ENCODE measurements at places on chromosomes 16 and 17.

- no peak for DNase-seq
These were observed 11.1 kb downstream of the ITFG1 start for GRCh38 chr16:47449788-47450187.

DNA sequence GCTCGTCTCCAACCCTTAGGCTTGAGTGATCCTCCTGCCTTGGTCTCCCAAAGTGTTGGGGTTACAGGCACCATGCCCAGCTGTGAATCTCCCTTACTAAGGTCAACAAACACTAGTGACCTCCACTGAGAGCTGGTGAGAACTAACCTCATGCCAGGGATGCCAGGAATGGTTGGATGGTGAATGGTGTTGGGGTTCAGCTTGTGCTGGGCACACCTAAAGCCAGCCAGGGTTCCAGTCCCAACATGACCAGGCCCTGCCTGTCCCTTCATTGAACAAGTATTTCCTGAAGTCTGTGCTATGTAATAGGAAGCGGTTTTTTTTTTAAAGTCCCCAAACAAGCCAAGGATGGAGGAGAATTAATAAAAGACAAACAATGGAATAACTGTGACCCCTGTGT lies 56.0 kb upstream of the TOB1 start:
- no peak for DNase-seq

- DNase-seq = peak; percentile 88
These were observed 1.5 kb upstream of the FAAP100 start for GRCh38 chr17:81553616-81554181.

DNA sequence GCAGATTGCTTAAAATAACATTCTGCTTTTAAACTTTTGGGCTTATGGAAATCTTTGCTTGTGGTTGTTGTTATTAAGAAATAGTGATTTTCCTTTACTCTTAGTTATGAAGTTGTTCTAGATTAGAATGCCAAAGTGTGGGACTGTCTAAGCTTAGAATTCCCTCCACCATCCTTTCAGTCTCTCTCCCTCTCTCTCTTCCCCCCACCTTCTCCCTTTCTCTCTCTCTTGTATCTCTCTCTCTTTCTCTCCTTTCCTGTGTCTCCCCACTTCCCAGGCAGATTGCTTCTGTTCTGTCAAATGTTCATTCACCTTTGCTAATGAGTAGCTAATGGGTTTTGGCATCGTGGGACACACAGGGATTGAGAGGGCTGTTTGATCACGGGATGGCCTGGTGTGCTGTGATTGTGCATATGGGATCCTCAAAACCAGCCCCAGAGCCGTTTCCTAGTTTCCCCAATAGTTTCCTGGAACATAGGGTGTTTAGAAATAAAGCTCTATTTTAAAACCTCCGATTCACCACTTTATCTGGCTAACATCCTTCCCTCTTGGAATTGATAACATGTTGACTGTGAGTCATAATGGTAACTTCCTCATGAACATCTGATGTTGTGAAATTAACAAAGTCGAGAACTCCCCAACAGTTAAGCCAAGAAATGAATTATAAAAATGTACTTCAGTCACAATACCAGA lies 502.6 kb downstream of the TMEM114 start:
- DNase-seq = no peak

- DNase-seq = no peak
These were observed 32.4 kb downstream of the COTL1 start for GRCh38 chr16:84585467-84585866.

DNA sequence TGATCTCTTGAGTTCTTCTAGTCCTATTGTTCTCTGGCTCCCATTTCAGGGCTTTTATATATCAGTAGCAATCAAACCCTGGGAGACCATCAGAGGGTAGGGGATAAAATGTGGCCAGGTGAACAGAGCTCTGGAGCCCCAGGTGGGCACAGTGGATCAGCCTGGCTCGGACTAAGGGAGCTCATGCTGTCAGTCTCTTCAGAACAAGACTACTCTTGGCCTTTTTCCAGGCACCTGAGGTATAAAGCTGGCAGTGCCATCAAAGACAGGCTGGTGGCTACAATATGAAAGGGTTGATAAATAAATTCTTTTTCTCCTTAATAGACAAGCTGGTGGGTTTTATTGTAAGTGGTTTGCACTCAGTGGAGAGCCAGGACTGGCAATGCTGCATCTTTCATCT lies 160.0 kb upstream of the CCL2 start:
- DNase-seq = no peak

DNA sequence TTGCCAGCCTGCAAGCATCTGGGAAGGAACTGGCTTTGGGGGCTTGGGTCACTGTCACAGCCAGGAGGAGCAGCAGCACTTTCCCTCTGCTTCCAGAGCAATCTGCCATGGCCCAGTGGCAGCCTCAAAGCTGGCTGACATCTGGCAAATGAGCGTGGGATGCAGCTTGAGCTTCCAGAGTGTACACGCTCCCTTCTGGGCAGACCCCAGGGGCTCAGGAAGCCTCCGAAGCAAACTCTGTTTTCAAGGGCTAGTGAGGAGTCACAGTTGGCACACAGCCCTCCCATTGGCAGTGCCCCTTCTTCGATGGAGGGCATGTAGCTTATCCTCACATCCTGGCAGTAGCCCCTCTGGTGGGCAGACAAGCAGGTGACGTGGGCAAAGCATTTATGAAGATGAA lies 249.6 kb downstream of the ENGASE start:
- no peak for DNase-seq

GRCh38 chr17:48491527-48492273 lies 39.1 kb downstream of the HOXB1 start:
- DNase-seq = no peak

DNA sequence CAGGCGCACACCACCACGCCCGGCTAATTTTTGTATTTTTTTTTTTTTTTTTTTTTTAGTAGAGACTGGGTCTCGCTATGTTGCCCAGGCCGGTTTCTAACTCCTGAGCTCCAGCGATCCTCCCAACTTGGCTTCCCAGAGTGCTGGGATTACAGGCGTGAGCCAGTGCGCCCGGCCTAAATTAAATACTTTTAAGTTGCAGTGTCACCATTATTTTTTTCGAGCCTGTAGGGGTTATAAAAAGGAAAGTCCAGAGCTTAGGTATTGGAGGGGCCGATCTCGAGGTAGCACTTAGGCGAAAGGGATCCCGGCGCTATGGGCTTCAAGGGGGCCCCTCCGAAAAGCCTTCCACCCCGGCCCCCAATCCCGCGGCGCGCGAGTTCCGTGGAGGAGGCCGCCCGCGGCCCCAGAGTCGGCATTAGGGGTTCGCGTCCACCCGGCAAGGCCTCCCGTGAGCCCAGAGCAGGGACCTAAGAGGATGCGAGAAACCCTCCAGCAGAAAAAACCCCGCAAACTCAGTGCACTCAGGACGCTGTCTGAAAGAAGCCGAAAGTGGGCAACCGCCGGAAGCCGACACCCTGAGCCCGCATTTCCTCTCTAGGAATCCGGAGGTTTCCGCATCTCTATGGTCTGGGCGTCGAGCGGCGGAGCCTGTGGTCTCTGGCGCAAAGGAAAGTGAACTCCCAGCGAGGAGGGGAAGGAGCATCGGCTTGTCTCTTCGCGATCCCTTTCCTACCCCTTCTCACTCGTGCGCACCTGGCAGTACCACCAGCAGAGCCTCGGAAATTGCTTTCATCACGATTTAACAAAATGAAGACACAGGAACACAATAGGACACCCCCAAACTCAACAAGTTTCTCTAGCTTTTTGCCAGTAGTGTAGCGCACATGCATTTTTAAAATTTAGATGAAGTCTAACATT lies 14.1 kb upstream of the RGS9 start:
- peak; percentile 84 for DNase-seq

DNA sequence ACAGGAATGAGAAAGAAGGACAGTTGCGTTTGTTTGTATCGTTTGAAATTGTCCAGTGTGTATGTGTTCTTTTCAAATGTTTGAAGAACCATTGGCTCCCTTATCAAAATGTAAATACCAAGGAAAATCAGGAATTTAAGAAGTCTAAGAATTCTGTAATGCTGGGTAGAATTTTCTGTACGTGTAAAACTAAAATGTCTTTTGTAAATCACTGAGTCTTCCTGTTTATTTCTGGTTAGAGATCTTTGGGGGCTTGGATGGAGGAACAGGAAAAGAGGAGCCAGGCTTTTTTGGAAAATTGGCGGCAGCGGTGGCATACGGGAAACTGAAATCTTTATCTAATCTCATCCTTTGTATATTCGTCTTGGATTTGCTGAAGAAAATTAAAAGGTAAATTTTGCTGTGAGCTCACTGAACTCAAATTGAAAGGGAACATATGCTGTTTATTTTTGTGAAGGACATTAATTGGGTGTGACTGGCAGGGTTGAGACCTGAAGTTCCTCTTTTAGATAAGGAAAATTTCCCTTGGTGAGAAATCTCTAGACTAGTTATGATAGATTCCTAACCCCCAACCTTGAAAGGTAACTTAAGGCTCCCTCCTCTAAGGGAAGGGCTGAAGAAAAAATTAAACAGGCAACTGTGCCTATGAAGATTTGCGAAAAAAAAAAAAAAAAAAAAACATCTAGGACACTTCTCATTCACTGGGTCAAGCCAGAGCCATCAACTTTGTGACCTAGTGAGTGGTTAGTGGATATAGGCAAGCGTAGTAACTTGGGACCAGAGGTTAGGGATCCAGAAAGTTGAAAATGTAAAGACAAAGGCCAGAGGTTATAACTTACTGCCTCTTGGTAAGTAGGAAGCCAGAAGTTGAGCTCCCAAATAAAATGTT lies 10.8 kb downstream of the TAT start:
- DNase-seq = no peak

GRCh38 chr16:12529582-12529981 lies 274.1 kb downstream of the CPPED1 start:
- no peak for DNase-seq

DNA sequence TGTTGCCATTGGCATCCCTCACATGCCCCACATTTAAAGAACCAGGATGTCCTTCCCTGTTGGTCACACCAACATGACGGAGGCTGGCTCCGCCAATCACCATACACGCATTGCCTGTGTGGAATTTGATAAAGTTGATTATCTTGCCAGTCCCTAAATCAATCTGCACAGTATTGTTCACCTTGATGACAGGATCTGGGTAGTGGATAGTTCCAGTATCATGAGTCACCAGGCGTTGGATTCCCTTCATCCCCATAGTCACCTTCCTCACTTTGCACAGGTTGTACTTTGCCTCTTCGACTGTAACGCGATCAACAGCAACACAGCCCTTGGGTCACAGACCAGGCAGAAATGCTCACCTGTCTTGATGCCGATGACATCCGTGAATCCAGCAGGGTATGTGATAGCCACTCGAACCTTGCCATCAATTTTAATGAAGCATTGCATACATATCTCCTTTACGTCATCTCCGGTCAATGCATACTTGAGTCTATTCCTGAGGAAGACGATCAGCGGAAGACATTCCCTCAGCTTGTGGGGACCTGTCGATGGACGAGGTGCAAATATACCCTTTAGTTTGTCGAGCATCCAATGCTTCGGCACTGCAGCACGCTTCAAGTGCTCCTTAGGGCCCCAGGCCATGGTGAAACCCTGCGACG lies 14.2 kb downstream of the CTRB2 start:
- DNase-seq = no peak

GRCh38 chr17:72571813-72572396 lies 451.1 kb downstream of the SOX9 start:
- no peak for DNase-seq

DNA sequence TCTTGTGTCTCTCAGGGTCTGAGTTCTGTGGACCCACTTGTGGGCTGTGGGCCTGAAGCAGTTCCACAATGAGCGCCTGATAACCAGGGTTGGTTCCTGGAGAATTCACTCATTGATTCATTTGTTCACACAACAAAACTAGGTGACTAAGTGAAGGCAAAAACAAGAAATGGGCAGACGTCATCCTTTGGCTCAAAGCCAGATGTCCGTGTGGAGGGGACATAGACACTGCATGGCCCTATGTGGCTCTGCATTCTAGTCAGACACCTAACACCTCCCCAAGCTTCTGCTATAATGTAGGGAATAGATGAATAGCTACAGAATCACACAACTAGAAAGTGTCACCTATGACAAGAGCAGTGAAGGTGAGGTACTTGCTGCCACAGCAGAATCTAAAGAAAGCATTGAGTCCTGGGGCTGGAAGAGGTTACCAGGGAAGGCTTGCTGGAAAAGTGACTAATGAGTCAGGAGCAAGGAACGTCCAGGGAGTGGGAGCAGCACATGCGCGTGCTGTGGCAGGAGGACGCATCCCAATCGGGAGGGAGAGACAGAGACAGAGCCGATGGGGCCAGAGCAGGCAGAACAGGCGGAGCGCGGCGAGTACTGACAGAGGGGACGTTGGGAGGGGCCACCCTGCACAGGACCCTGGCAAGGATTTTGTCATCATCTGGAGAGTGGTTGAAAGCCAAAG lies 58.9 kb downstream of the CES1 start:
- DNase-seq = no peak

- DNase-seq = no peak
These were observed 12.2 kb downstream of the EVPL start for GRCh38 chr17:76014925-76015261.

DNA sequence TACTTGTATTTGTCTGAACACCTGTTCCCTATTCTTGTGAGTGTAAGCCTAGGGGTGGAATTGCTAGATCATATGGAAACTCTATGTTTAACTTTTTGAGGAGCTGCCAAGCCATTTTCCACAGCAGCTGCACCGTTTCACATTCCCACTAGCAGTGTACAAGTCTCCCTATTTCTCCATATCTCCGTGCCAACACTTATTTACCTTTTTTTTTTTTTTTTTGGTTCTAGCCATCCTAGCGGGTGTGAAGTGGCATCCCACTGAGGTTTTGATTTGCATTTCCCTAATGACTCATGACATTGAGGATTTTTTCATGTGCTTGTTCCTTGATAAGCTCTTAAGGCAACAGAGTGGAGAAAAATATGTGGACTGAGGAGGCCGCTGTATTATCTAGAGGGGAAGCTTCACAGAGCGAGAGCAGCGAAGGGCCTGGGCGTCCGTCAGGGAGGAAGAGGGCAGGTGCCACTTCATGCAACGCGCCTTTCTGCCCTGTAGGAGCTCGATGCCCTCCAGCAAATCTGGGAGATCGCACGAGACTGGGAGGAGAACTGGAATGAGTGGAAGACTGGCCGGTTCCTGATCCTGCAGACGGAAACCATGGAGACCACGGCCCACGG lies 50.0 kb downstream of the DNAH2 start:
- DNase-seq = no peak

GRCh38 chr17:43554857-43555256 lies 8.7 kb upstream of the ETV4 start:
- DNase-seq = no peak

- no peak for DNase-seq
These were observed 25.5 kb downstream of the POLR3E start for GRCh38 chr16:22322741-22323140.

DNA sequence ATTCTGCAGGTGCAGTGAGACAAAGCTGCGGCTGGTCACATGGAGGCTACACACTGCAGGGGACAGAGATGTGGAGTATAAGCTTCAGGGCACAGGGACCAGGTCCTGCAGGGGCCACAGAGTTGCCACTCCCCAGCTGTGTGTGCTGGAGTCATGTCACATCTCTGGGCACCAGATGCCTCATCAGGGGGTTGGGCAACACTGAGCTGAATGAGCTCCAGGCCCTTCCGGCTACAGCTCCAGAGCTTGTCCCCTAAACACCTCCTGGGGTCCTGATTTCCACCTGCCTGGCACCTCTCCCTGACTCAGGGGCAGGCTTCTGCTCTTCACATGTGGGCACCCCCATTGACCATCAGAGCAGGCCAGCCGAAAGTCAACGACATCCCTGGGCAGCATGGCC lies 32.5 kb downstream of the SPHK1 start:
- DNase-seq = no peak
